Suppressor macrophage treated with lipopolysaccharide for 4 hours (primary cell): ENCODE measurements at places on chromosomes 7 and 10.
A peak's percentile ranks its signal among the peaks of the same experiment; 100 is the strongest.

- no peak for DNase-seq
Observed at GRCh38 chr10:36666451-36666850, 458.9 kb upstream of the ANKRD30A start.

DNA sequence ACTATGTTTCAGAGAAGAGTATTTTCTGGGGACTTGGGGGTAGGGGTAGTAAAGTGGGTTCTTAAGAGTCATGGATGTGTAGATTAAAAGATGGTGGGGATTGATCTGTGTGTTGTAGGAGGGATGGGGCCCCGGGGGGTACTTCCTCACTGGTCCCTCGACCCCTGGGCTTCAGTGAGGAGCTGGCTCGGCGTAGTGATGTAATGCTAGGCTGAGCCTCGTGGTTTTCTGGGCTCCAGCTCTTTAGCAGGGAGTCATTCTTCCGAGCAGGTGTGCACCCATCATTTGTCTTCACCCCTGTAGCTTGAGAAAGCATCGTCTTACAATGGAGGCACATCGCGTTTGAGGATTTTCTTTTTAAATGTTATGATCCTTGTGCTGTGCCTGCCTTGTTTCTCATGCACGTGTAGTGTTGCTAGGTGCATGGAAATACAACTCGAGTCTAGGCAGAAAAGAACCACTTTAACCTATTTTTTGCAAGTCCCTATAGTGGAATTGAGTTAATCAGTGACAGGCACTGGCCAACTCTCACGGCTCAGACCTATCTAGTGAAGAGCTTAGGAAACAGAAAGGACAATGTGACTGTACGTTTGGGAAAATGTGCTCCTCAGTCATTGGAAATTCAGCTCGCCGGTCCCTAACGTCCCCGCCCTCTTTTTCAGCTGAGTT, 106.1 kb upstream of the BTBD16 start:
- no peak for DNase-seq

GRCh38 chr7:112442210-112442609, 8.1 kb upstream of the IFRD1 start:
- DNase-seq: no peak

GRCh38 chr7:50221028-50221427, 83.5 kb upstream of the IKZF1 start:
- peak; percentile 77 for DNase-seq

DNA sequence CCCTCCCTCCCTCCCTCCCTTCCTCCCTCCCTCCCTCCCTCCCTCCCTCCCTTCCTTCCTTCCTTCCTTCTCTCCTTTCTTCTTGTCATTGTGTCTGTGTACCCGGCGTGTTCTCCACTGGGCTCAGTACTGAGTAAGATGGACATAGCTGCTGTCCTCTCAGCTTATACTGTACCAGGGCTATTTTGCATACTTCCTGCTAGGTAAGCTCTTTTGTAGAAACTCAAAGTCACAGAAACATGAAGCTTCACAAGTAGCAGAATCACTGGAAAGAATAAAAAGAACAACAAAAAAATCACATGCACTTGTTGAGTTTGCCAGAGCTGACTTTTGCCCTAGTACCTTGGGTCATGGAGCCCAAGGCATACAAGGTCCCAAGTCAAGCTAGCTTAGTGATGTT, 125.7 kb downstream of the PLPP4 start:
- no peak for DNase-seq

DNA sequence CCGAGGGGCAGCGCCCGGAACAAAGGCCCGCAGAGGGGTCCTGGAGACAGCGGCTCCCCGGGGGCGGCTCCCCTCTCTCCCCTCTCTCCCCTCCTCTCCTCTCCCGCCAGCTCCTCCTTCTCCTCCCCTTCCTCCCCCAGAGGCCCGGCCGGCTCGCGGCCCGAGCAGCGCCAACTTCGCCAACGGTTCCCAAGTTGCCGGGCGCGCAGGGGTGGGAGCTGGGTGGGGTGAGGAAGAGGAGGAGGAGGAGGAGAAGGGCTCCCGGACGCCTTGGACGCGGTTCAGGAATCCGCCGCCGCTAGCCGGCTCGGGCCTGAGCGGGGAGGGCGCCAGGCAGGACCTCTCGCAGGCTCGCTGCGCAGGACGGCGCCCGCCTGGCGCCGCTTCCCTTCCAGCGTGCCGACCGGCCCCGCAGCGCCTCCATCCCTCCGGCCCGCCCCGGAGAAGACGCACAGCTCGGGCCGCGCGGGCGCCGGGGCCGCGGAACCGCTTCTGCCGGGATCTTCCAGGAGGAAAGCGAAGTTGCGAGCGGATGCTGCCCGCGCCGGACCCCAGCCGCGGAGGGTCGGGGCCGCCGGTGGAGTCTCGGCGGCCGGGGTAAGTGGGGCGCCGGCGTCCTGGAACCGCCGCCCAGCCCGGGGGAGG, at the start of gene CHST3:
Gene CHST3, plus strand, starts transcription at position 298 of the 645 bp plus-strand sequence. CDS start 41,448 bp downstream, outside the sequence.
- DNase-seq: peak; percentile 40

DNA sequence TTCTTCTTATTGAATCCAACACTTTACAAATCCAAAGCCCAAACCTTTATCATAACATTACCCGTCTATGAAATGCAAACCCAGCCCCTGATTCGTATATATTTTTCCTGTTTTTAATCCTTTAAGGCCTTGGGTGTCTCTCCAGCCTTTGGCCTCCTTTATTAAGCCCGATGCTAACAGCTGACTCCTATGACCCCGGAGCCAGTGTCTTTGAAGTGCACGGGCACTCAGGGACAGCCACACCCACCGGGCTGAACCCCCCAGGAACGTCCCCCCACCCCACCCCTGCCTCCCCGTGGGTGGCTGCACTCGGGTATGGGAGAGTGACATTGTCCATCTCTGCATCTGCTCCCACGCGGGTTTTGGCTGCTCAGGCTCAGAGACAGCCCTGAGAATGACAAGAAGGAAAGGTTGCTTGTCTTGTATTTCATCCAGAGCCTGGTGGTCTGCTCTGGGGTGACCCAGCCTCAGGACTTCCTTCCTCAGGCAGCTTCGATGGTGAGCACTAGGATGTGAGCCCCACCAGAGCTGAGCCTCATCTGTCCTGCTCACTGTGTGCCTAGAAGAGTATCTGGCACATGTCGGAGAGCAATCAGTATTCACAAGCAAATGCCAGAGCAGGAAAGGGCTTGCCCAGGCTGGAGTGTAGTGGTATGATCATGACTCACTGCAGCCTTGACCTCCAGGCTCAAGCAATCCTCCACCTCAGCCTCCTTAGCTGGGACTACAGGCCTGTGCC, 210.4 kb downstream of the SKIDA1 start:
- DNase-seq: no peak

DNA sequence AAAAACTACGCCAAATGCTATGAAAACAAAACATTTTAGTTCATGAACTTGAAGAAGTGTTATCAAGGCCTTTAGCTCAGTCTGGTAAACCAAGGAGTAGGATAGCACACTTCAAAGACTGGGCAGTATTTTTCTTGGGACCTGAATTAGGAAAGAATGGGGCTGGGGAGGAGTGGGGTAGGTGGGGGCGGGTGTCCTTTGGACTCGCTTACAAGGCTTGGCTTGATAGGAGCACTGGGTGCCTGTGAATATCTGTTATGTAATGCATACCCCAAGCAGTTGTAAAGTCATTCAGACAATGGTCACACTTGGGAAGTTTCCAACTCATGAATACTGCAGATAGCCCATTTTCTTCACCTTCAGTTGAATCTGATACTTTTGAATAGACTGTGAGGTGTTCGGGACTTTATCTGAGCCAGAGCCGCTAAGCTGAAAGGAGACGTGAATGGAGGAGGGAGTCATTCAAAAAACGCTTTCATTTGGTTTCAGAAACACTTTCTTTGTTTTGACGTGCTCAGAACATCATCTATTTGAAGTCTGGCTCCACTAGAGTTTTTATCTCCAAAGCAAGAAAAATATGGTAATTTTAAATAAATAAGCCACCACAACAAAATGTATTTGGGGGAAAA, 70.1 kb upstream of the FAM204A start:
- DNase-seq: no peak

GRCh38 chr7:17934094-17934493, 6.2 kb downstream of the SNX13 start:
- DNase-seq: no peak

DNA sequence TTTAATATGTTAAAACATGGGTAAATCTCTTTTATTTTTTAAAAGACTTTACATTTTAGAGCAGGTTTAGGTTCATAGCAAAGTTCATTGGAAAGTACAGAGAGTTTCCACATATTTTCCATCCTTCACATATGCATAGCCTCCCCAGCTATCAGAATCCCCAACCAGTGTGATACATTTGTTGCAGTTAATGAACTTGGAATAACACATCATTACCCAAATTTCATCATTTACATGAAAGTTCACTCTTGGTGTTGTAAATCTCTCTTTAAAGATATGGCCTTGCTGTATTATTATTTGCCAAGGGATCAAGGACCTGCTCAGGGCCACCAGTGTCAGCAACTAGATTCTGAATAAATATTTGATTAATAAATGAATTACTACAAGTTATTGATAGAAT, 263.4 kb downstream of the CDK14 start:
- DNase-seq: no peak

DNA sequence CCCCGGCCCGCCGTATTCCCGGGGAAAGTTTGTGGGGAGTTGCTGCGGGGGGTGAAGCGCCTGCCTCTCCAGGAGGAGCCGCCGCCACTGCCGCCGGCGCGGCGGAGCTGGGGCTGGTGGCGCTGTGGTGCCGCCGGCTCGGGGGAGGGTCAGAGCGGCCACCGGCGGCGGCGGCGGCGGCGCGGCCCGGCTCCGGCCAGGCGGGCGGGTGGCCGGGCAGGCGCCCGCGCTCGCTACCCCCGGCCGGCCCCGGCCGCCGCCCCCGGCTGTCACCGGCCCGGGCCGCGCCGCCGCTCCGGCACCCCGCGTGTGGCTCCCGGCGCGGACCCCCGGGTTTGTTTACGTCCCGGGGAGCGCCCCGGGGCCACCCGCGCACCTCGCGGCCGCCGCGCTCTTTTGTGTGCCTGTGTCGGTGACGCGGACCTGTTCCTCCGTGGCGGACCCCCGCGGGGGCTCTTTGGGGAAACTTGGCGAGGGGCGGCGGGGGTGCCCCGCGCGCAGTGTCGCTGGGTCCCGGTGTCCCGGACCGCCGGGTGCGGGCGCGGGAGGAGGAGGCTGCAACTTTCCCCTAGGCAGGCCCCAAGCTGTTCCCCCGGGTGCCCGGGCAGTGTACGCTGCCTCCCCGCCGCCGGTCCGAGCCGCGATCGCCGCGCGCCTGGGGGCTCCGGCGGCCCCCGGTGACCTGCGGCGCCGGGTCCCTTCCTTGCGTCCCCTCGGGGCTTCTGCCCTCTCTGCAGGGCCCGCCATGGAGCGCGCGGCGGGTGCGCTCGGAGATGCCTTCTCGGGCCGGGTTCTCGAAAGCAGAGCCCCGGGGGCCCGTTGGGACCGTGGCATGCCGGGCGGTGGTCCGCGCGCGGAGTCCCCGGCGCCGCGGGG, 593 bp upstream of the CUX1 start:
- peak; percentile 64 for DNase-seq

- no peak for DNase-seq
Observed at GRCh38 chr7:67619175-67619574, 622.5 kb downstream of the TYW1 start.

DNA sequence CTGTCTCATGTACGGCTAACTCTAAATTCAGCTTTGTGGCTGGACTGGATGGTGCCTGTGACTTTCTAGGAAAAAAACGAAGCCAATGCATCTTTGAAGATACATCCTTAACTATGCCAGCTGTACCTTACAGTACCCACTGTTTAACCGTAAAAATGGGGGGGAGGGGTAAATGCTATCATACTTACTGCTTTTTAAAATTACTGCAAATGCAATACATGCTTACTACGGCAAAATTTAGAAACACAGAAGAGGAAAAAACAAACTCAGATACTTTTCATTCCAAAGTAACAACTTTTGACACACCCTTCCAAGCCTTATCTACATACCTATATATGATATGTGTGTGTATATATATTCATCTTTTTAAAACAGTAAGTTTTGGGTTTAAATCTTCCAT, 20.4 kb upstream of the GLCCI1 start:
- no peak for DNase-seq

GRCh38 chr10:76150139-76150875, 718.9 kb downstream of the LRMDA start:
- DNase-seq: no peak

DNA sequence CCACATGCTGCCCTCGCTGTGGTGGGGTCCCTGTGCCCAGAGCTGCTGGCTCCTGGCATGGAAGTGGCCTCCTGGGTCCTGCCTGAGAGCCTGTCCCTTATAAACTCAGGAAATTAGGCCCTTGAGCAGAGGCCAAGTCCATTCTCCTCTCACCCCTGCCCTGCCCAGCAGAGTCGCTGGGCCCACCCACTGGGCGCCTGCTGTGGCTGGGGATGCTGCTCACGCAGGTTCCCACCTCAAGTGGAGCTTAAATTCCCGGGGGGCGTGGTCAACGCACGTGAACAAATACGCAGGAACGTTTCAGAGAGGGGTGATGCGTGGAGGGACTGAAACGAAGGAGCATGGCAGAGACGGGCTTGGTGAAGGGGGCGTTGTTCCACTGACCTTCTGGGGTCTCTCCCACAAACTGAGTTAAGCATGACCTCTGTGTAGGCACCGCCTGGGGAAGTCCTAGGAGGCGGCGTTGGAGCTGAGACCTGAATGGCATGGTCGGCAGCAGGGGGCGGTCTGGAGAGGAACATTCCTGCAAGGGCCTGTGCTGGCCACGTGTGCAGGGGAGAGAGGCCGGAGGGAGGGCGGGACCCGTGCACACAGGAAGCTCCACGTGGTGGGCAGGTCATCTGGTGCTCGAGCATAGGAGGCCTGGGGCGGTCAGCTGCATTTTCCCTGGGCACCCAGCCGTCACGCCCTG, 27.9 kb downstream of the FAM20C start:
- DNase-seq: no peak

- DNase-seq: no peak
Observed at GRCh38 chr7:149060156-149060555, 30.4 kb downstream of the ZNF786 start.

- no peak for DNase-seq
Observed at GRCh38 chr10:12579954-12580858, 230.9 kb downstream of the CAMK1D start.

GRCh38 chr10:71721313-71721712, 1.7 kb upstream of the C10orf105 start:
- DNase-seq: no peak

- peak; percentile 88 for DNase-seq
Observed at GRCh38 chr10:113303544-113304146, 249.2 kb upstream of the HABP2 start.

DNA sequence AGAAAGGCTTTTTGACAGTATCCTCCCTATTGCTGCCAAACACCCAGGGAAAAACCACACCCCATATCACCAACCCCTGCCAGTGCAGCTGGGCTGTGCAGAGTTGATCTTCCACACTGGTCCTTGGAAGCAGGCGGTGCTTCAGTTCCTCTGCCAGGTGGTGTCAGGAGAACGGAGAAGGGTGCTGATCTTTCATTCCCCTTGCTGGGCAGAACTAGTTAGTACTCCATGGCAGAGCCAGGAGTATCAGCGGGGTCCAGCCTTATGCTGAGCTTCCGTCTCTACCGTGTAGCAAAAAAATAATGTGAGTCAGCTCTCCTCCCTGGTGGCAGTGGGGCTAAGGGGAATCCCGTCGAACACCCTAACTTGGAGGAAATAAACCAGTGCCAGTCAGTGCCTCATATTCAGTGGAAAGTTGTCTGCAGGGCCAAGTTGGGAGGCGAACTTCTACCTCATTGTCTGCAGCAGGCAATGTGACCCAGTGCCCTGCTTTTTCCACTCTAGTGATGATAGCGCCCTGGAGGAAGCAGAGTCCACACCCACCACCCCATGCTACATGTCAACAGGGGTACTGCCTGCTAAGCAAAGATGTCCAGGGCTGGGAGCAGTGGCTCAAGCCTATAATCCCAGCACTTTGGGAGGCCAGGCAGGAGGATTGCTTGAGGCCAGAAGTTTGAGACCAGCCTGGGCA, 175.4 kb downstream of the AUTS2 start:
- DNase-seq: no peak

GRCh38 chr7:100856871-100857282, 4.4 kb downstream of the SLC12A9 start:
- DNase-seq: no peak

- DNase-seq: peak; percentile 67
Observed at GRCh38 chr10:97319671-97320479, 804 bp downstream of the FRAT1 start.
